Endothelial cell of coronary artery (primary cell): ENCODE measurements at places on chromosomes 11 and 22. TPM values are rescaled to one million over a fixed set of nuclear protein-coding genes. Genes with fewer than 3 reads are reported as not detected.

The PHF21B gene
- not detected in 2 replicates for total RNA-seq

The RASD2 gene
- total RNA-seq = under 0.01 TPM in 1 of 2 replicates, not detected in the other

The CHST1 gene
- total RNA-seq = 19.0 and 43.4 TPM in 2 replicates

The BDNF gene
- 2.7 and 16.0 TPM in 2 replicates for total RNA-seq

The DCDC1 gene
- under 0.01 and 0.27 TPM in 2 replicates for total RNA-seq

The CCDC116 gene
- 0.09 and 0.28 TPM in 2 replicates for total RNA-seq

The ABCG4 gene
- 0.27 and 0.38 TPM in 2 replicates for total RNA-seq

The NFRKB gene
- total RNA-seq = 14.5 and 17.6 TPM in 2 replicates

The ARFGAP3 gene
- 47.6 and 65.0 TPM in 2 replicates for total RNA-seq

The ZNRD2 gene
- 46.6 and 57.7 TPM in 2 replicates for total RNA-seq

The GLB1L3 gene
- not detected in 2 replicates for total RNA-seq

The CASP1 gene
- 10.0 and 43.6 TPM in 2 replicates for total RNA-seq

The JHY gene
- 0.81 and 1.0 TPM in 2 replicates for total RNA-seq

The DKK3 gene
- 179 and 288 TPM in 2 replicates for total RNA-seq

The TRIM49C gene
- total RNA-seq = not detected in 2 replicates

The TNNT3 gene
- total RNA-seq = not detected in 2 replicates

The OR4A16 gene
- not detected in 2 replicates for total RNA-seq

The MS4A7 gene
- not detected in 2 replicates for total RNA-seq

The DDTL gene
- 2.4 and 2.5 TPM in 2 replicates for total RNA-seq

The ALDH3B1 gene
- total RNA-seq = 0.09 and 9.6 TPM in 2 replicates

The MPPED2 gene
- total RNA-seq = under 0.01 TPM in 1 of 2 replicates, not detected in the other

The MRGPRE gene
- total RNA-seq = not detected in 2 replicates

The VEGFB gene
- 10.8 and 18.4 TPM in 2 replicates for total RNA-seq

The OR8D4 gene
- total RNA-seq = under 0.01 TPM in 1 of 2 replicates, not detected in the other

The SLC22A8 gene
- not detected in 2 replicates for total RNA-seq

The CXCR5 gene
- not detected in 2 replicates for total RNA-seq

The TMEM191C gene
- total RNA-seq = 0.38 and 0.54 TPM in 2 replicates

The ANGPTL5 gene
- total RNA-seq = not detected in 2 replicates

The YPEL4 gene
- 0.18 and 0.28 TPM in 2 replicates for total RNA-seq

The KCNK4 gene
- total RNA-seq = not detected in 2 replicates

The SBF2 gene
- 25.3 and 42.6 TPM in 2 replicates for total RNA-seq

The SMARCB1 gene
- 26.6 and 33.3 TPM in 2 replicates for total RNA-seq

The AMOTL1 gene
- total RNA-seq = 35.2 and 46.5 TPM in 2 replicates

The DESI1 gene
- 16.6 and 21.2 TPM in 2 replicates for total RNA-seq

The SELENOO gene
- total RNA-seq = 26.4 and 29.7 TPM in 2 replicates

The ST14 gene
- total RNA-seq = not detected in 2 replicates

The PGR gene
- 0.19 TPM in 1 of 2 replicates, not detected in the other for total RNA-seq

The FOLR3 gene
- total RNA-seq = not detected in 2 replicates

The APOL4 gene
- total RNA-seq = 1.8 and 4.8 TPM in 2 replicates

The EML3 gene
- 24.2 and 30.8 TPM in 2 replicates for total RNA-seq

The BRSK2 gene
- total RNA-seq = 0.18 and 0.56 TPM in 2 replicates

The EIF3F gene
- total RNA-seq = 235 and 288 TPM in 2 replicates

The CRKL gene
- 34.7 and 40.7 TPM in 2 replicates for total RNA-seq

The NCF4 gene
- not detected in 2 replicates for total RNA-seq

The PRPF19 gene
- total RNA-seq = 50.1 and 72.1 TPM in 2 replicates

The CHRM1 gene
- not detected in 2 replicates for total RNA-seq

The PKNOX2 gene
- total RNA-seq = not detected in 2 replicates

The GGT5 gene
- 6.7 and 11.0 TPM in 2 replicates for total RNA-seq

The FGF19 gene
- total RNA-seq = not detected in 2 replicates

The HOATZ gene
- total RNA-seq = not detected in 2 replicates

The OR51B4 gene
- not detected in 2 replicates for total RNA-seq

The PRG2 gene
- total RNA-seq = 0.27 TPM in 1 of 2 replicates, not detected in the other

The MMP8 gene
- not detected in 2 replicates for total RNA-seq

The KRTAP5-11 gene
- not detected in 2 replicates for total RNA-seq

The NCAM1 gene
- 0.09 and 0.45 TPM in 2 replicates for total RNA-seq
